ENCODE measurements at places on chromosomes 2 and 18.
A peak's percentile ranks its signal among the peaks of the same experiment; 100 is the strongest.

DNA sequence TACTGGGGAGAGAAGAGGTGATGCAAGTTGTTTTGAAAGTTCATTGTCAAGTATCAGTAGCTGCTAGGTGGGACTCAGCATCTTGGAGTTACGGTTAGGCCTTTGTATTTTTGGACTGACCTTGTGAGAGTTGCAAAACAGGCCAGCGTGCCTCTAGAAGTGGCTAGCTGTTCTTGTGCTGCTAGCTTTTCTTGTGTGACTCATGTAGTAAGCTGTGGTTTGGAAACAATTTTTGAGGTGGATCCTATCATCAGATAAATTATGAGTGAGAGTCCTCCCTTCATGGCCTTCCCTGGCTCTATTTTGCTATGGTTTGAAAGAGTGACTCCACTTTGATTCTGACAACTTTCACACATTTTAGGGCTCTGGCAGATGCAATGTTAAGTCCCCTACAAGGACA, 409.2 kb upstream of the HS6ST1 start:
- peak; percentile 84 for DNase-seq

- no peak for DNase-seq
Observed at GRCh38 chr2:177669625-177670330, 277.2 kb downstream of the AGPS start.

- no peak for DNase-seq
Observed at GRCh38 chr2:128285329-128285931, 33.2 kb downstream of the HS6ST1 start.

DNA sequence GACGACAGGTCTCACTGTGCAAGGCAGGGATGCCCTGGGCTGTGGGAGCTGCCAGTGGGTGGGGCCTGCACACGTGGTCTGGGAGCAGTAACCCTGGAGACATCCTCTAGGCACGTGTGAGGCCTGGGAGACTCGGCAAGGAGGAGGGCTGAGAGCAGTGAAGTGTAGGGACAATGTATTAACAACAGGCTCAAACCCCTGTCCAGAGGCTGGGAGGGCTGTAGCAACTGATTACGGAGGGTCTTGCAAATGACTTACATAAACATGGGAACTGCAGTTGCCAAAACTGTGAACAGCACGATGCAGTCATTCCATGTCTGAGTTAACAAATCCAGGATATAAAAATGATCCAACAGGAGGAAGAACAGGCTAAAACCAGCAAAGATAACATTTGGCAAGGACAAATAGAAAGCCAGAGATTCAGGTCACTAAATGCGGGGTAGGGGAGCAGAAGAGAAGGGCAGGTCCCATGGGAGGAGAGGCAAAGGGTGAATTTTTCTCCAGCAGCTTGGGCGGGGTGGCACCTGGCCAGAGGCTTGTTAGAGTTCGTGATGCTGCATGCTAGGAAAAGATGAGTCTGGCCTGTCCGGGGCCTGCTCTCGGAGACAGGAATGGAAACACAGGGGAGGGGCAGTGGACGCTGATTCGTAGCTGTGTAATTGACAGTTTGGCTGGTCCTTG, 44.9 kb downstream of the CYP27C1 start:
- peak; percentile 69 for DNase-seq

- DNase-seq, result peak; percentile 70
Observed at GRCh38 chr2:72579591-72580180, 246.1 kb downstream of the EXOC6B start.

- no peak for DNase-seq
Observed at GRCh38 chr2:82215212-82215611, 1910.7 kb upstream of the LRRTM1 start.

GRCh38 chr2:226916669-226917068, 80.8 kb downstream of the RHBDD1 start:
- DNase-seq, result no peak

DNA sequence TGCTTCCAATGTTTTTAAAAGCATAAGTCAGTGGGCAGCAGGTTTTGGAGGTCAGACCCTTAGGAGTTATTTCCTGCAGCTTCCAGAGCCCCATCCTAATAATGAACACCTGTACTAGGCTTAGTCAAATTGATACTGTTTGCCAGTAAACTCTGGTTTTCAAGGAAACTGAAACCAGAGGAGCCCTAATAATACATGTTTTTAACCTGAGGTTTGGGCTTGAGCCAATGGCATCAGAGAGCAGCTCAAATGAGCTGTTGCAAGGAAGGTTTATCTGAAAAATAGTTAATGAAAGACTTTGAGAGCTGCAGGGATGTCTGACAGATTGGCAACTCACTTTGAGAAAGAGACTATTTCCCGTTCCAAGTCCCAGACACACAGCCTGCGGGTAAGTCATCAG, 54.6 kb downstream of the DCC start:
- no peak for DNase-seq

DNA sequence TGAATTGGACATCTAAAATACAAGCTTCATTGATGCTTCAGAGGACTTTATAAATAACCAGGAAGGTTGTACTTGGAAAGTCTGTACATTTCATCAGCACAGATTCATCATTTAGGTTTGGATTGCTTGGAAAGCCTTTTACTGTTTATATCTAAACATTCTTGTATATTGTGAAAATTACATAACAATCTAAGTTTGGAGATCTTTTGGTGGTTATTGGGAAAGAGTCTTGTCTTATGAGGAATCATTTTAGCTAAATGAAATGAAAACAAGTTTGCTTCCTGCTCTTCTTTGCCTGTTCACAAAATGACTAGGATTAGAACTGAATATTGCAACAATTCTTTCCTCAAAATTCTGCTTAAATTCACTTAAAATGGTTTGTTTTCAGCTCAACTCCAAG, 79.3 kb downstream of the ABI2 start:
- no peak for DNase-seq

DNA sequence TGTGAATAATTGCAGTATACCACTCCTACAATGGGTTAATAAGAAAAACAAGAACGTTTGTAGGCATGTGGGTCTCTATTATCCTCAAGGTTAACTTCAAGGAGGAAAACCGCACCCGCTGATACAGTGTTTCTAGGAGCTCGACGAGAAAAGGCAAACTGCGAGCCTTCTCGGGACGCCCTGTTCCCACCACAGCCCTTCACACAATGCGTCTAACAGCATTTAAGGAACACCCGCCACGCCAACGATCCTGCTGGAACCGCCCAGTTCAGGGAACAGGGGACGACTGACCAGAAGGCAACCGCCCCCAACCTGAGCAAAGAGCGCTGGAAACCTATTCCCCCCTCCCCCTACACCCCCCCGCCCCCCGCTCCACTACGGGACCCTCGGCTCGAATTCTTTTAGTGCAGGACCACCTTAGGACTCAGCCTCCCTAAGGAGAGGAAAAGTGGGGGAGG, 710 bp upstream of the TMSB10 start:
- peak; percentile 76 for DNase-seq

DNA sequence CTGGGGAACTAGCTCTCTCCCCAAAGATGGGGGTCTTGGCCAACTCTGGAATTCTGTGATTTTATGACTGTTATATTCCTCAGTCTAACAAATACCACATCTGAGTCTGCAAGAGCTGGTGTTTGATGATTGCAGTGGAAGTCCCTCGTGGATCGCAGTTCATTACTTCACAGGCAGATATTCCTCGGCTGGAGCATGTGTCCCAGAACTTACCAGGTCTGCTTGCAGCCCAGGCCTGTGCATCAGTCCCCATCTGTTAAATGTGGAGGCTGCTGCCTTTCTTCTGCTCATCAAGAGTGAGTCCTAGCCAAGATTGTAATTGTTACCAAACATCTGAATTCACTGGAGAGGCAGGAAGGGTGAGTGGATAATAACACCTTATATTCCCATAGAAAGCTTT, 55.5 kb downstream of the PRKCE start:
- DNase-seq, result no peak

GRCh38 chr2:162475661-162476060, 131.7 kb downstream of the GCA start:
- no peak for DNase-seq

DNA sequence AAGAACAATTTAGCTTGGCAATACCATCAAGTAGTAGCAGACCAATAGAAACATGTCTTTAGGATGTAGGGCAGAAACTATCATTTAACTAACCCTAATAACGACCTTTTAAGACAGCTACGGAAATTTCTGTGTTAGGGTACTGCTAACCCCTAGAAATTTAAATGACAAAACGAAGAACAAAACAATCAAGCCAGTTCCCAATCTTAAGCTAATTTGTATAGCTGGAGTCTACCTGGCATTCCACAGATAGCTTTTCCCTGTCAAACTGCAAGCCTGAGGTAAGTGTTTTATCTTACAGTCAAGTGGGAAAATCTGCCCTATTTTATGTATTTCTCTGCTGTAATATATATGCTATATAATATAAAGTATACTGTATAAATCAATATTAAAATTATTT, 37.6 kb upstream of the CDKL4 start:
- DNase-seq, result no peak
